Forelimb muscle (tissue), 1 donor: ENCODE measurements at places on chromosomes 3 and 15. TPM values are rescaled to one million over a fixed set of nuclear protein-coding genes. Genes with fewer than 3 reads are reported as not detected.
A peak's percentile ranks its signal among the peaks of the same experiment; 100 is the strongest.

DNA sequence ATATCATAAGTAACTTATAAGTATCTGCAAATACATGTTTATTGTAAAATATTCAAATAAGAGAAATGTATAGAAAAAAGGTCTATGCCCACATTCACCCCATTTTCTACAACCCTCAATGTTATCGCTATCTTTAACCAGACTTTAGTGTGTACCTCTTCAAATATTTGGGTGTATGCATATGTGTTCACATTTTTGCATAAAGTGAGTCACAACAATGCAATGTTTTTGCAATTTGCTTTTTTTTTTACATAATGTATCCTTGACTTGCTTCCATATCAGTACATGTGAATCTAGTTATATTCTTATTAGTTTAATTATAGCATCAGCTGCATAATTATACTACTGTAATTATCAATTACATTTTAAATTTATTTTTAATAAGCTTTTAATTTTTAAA is 117.3 kb upstream of the LYSMD4 start:
- DNase-seq, result no peak

CHRNA5 gene
- polyA plus RNA-seq, result 0.76 TPM

TUSC7 gene
- polyA plus RNA-seq, result not detected

MYZAP gene
- 2.6 TPM for polyA plus RNA-seq

- DNase-seq, result no peak
These were observed 32.7 kb downstream of the GNB4 start for GRCh38 chr3:179418610-179419009.

POTEB gene
- not detected for polyA plus RNA-seq

AGBL1 gene
- 25.5 TPM for polyA plus RNA-seq

COL6A5 gene
- 0.13 TPM for polyA plus RNA-seq

DNA sequence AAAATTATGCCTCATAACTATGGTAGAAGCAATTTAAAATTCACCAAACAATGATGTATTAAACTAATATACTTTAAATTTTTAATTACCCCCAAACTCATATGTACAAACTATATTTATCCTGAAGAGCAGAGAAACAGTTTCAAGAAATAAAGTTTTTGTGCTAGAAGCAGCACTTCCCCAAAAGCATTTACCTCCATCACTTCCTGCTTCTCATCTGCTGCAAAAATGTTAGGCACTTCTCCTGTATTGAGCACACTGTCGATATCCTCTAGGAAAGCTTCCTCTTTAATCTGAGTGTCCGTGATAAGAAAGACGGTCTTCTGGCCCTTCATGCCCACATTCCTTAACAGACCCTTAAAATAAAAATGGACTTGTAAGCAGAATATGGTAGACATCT is 101.5 kb upstream of the ASB14 start:
- DNase-seq, result no peak

DNA sequence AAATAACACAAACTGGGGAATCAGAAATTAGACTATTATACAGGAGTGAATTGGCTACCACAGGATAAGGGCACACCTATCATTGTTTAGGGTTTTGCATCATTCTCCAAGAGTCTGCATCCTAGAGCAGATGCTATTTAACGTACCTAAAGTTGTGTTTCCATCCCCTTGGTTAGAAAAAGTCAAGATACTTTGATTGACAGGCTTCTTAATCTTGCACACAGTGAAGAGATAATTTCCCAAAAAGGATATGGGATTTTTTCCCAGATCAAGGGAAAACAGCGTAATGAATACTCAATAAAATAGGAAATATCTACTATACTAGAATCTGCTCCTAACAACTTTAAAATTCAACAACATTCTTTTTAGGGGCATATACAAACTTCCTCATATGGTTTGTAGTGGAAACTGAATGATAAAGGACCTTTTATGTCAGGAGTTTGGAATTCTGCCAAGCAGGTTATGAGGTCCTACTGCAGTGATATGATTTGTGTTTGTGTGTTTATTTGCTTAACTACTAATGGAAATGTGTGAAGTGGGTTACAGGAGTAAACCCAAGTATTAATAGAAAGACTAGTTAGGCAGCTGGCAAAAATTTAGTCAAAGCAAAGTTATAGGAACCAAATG is 124.1 kb upstream of the MME start:
- DNase-seq, result no peak

DNA sequence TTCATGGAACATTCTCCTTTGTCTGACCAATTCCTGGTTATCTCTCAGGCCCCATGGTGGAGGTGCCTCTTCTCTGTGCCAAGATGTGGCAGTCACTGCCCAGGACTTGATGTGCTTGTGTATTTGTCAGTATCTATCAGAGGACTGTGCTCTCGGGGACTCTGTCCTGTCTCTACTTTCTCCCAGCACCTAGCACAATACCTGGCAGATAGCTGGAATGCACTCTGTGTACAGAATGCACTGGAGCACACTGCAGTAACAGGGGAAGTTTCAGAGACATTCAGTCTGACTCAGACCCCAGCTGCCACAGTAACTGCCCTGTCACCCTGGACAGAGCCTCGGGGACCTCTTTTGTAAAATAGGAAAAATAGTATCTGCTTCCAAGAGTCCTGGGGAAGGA is 34.6 kb upstream of the SV2B start:
- no peak for DNase-seq

GRCh38 chr15:39130556-39131379 is 450.1 kb upstream of the THBS1 start:
- no peak for DNase-seq

DNA sequence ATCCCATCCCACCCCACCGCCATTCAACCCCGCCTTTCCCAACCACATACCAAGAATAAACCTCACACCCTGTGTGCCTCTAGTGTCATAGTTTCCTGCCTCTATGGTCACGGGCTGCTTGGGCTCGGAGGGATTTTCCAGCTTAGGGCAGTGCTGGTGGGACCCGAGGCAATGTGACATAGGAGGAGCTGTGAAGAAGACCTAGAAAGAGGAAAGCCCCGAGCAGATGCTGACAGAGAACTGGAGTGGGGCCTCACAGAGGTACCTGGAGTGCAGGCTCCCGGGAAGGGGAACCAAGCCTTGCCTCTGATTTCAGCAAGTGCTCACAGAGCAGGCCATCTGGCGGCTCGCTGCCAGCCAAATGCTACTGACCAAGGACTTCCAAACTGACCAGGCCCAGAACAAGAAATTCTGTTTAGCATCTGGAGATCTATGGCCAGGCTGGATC is 27.5 kb downstream of the BHLHE40 start:
- no peak for DNase-seq

A4GNT gene
- not detected for polyA plus RNA-seq

DNA sequence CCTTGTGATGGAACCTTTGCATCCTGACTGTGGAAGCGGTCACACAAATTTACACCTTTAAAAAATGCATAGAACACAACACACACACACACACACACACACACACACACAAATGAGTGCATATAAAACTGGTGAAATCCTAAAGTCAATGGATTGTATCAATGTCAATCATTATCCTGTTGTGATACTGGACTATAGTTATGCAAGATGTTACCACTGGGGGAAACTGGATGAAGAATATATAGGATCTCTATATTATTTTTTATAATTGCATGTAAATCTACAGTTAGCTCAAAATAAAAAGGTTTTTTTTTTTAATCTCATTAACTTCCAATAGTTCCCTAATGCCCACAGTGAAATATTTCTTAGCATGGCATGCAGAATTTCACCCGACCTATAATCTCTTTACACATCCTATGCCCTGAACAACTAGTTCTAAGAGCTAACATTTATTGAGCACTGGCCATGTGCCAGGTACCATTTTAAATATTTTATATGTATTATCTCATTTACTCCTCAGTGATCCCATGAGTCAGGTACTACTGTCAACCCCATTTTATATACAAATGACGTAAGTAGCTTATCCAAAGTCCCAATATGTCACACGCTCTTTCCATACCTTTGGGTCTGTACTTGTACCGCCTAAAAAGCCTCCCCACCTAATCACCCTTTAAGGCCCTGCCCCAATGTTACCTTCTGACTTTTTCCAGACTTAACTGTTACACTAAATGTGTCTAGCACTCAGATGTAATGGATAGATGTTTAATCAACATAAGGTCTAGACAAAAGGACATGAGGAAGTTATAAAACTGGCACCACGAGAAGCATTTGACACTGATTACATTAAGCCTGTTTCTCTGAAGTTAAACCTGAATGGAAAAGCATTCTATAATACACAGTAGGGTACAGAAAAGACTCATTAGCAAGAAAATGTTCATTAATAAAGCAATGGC is 5.5 kb downstream of the ABCC5 start:
- no peak for DNase-seq

DNA sequence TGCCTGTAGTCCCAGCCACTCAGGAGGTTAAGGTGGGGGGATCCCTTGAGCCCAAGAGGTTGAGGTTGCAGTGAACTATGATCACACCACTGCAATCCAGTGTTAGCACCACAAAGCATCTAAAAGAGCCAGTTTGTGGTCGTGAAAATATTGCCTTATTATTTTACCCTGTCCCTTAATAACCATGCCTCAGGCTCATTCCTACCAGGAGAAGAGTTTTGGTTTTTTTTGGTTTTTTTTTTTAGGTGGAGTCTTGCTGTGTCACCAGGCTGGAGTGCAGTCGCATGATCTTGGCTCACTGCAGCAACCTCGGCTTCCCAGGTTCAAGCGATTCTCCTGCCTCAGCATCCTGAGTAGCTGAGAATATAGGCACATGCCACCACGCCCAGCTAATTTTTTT is 17.9 kb upstream of the AVEN start:
- DNase-seq, result no peak

DNA sequence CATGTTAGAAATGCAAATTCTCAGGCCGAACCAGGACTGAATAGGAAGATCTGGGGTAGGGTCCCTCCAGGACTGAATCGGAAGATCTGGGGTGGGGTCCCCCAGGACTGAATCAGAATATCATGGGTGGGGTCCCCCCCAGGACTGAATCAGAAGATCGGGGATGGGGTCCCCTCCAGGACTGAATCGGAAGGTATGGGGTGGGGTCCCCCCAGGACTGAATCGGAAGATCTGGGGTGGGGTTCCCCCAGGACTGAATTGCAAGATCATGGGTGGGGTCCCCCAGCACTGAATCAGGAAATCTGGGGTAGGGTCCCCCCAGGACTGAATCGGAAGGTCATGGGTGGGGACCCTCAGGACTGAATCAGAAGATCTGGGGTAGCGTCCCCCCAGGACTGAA is 48.2 kb upstream of the TNK2 start:
- no peak for DNase-seq

GRCh38 chr3:132284781-132285619 is 32.2 kb upstream of the ACP3 start:
- no peak for DNase-seq

DNA sequence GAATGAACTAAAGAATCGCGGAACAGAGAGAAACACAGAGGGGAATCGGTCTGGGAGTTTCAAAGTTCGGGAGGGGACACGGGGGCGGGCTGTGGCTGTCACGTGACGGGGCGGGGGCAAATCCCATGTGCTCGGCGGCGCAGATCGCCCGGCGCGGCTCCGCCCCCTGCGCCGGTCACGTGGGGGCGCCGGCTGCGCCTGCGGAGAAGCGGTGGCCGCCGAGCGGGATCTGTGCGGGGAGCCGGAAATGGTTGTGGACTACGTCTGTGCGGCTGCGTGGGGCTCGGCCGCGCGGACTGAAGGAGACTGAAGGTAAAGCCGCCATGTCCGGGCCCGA is at the start of gene EIF4G1:
EIF4G1 (plus strand) TSS at position 244 of the 337 bp plus-strand sequence. CDS start 1,191 bp downstream, outside the sequence.
- peak; percentile 93 for DNase-seq

GRCh38 chr3:43291546-43291945 is 5.2 kb downstream of the SNRK start:
- DNase-seq, result no peak

RYK gene
- polyA plus RNA-seq, result 51.5 TPM

CPEB1 gene
- 0.87 TPM for polyA plus RNA-seq

GRCh38 chr3:40211579-40211978 is 97.9 kb upstream of the EIF1B start:
- DNase-seq, result no peak

GRCh38 chr3:189941125-189941524 is 179.6 kb downstream of the P3H2 start:
- DNase-seq, result no peak

DNA sequence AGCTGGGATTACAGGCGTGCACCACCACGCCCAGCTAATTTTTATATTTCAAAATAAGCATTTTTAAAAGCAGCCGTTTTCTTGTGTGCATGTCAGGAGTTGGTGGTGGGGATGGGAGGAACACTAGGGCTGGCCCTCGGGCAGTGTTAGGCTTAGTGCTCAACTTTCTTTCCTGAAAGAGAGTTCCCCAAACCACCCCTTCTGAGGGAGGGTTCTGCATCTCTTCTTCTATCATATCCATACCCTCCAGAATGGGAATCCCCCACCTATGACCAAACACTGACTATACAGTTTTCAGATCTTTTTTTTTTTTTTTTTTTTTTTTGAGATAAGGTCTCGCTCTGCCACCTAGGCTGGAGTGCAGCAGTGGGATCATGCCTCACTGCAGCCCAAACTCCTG is 12.5 kb downstream of the PFKFB4 start:
- no peak for DNase-seq

CFAP91 gene
- polyA plus RNA-seq, result 0.56 TPM

GRCh38 chr3:83802801-83803200 is 1156.0 kb upstream of the CADM2 start:
- DNase-seq, result no peak

DNA sequence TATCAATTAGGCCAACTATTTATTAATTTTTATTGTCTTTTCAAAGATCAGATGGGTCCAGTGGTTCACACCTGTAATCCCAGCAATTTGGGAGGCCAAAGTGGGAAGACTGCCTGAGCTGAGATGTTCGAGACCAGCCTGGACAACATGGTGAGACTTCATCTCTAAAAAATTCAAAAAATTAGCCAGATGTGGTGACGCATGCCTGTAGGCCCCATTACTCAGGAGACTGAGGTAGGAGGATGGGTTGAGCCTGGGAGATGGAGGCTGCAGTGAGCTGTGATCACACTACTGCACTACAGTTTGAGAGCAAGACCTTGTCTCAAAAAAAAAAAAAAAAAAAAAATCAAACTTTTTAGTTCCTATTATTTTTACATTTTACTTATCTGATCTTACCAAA is 8.2 kb downstream of the AP3S2 start:
- DNase-seq, result no peak

EXD1 gene
- polyA plus RNA-seq, result 0.06 TPM

DNA sequence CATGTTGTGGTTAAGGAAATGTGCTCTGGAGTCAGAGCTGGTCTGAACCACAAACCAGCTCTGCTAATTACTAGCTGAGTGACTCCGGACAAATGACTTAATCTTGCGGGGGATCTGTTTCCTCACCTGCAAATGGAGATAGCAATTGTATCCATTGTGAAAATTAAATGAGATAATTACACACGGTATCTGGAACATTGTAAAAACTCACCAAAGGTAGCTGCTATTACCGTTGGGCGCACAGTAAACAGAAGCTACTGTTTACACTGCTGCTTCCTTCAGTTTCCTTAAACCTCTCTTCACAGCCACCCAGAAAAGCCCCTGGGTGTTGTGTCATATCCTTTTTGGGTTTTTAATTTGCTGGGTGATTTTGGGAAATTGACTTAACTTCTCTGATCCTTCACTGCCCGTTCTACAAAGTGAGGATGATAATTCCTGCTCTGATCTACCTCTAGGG is 107.8 kb downstream of the MEGF11 start:
- DNase-seq, result no peak
